ENCODE measurements at places on chromosomes 13 and 19.

- DNase-seq = no peak
Measured at GRCh38 chr13:103199380-103200088, 133.3 kb upstream of the SLC10A2 start.

- DNase-seq = no peak
Measured at GRCh38 chr19:50602935-50603334, 34.7 kb upstream of the LRRC4B start.

- peak; percentile 1 for DNase-seq
Measured at GRCh38 chr13:91609353-91609752, 210.9 kb downstream of the GPC5 start.

DNA sequence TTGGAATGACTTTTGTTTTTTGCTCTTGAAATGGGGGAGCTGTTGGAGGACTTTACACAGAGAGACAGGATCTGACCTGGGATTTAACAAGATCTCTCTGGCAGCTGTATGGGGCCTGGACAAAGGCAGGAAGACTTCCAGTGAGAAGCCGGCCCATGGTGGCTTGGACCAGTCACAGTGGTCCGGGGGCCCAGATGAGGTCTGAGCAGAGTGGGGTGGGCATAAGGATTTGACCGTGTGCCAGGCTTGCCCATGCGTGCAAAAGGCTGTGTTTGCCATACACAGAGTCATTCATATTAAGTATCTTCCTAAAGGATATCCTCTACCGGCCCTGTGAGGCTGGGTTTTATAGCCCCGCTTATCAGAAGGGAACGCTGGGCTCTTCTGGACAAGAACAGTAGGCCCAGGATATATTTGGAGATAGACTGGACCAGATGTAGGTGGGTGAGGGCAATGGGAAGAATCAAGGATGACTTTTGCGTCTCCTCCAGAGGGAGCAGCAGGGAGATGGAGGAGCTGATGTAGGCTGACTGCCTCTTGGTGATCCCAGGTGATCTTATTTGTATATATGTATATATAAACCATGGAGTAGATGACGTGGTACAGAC lies 4.1 kb downstream of the SPACA6 start:
- no peak for DNase-seq

DNA sequence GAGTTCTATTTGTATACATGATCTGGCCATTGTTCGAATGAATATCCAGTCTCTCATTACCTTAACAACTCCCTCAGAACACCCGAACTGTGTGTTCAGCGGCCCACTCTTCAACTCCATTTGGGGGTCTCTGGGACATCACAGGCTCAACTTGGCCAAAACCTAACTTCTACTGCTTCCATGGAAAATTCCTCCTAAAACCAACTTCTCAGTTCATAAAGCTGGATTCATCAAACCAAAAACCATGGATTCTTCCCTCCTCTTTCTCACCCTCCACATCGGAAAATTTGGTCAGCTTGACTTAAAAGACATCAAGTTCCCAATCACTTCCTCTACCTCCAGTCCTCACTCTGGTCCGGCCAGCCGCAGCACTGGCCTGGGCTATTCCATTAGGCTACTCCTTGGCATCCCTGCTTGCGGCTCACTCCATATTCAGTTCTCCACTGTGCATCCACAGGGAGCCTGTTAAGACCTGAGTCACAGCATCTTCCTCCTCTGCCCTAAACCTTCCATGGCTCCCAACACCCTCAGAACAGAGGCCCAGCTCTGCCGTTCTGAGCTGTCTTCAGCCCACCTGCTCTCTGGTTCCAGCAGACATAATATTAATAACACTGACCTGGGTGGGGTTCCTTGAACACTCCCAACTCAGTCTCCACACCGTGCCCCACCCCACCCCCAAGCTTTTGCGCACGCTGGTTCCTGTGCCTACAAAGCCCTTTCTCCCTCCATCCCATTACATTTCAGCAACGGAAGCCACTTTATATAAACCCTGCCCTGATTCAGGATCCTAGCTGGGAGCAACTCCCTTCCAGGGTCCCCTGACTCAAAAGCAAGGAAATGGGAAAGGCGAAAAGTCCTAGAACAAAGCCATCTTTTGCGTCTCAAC lies 1.1 kb downstream of the ZNF792 start:
- no peak for DNase-seq

- DNase-seq = no peak
Measured at GRCh38 chr13:77349365-77349764, 22.5 kb upstream of the MYCBP2 start.

- no peak for DNase-seq
Measured at GRCh38 chr13:94596575-94596971, 621 bp upstream of the TGDS start.

- DNase-seq = no peak
Measured at GRCh38 chr13:112236016-112236415, 140.1 kb upstream of the SPACA7 start.

DNA sequence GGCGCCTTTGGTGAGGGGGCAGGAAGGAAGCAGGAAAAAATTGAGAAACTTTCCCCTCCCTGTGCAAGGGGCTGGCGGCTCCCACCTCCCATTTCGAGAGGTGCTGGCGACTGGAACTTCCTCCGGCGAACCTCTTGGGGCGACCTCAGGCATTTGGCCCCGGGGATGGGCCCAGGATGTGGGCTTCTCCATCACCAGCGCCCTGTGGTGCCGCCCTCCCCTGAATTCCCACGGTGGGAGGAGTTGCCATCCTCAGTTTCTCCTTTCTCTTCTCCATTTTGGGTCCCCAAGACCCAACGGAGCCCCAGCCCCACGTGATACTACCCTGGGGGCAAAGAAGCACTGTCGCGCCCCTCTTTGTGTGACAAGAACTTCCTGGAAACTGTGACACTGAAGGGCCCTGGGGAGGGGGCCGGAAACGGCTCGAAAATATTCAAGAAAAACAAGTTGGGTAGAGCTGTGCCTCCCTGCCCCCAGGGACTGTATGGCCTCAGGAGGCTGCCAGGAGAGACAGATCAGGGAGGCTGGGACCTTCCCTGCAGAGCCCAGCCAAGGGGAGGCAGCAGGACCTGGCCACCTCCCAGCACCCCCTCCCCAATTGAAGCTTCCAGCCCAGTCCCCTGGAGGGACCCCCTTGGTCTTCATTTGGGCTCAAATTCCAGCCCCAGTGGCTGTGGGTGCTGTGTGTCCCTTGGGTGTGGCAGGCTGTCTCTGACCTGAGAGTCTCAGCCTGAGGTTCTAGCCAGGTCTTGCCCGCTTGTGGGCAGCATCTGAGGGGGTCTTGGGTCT lies 16.2 kb upstream of the AP1M2 start:
- DNase-seq = no peak

DNA sequence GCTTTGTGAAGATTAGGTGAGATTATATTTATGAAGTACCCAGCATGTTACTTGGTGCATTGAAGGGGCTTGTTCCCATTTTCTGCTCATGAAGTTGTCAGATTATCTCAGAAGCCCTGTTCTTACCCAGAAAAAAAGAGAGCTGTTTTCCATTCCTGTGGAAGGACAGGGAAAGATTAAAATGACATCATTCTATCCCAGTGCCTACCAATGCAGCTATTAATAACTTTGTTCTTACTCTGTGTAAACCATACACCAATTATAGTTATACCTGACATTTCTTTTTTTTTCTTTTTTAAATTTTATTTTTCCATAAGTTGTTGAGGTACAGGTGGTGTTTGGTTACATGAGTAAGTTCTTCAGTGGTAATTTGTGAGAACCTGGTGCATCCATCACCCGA lies 18.6 kb downstream of the ZNF507 start:
- DNase-seq = no peak

- DNase-seq = no peak
Measured at GRCh38 chr19:38213911-38214625, 10.0 kb downstream of the DPF1 start.

GRCh38 chr19:49920624-49921363 lies 8.2 kb upstream of the ATF5 start:
- DNase-seq = no peak

DNA sequence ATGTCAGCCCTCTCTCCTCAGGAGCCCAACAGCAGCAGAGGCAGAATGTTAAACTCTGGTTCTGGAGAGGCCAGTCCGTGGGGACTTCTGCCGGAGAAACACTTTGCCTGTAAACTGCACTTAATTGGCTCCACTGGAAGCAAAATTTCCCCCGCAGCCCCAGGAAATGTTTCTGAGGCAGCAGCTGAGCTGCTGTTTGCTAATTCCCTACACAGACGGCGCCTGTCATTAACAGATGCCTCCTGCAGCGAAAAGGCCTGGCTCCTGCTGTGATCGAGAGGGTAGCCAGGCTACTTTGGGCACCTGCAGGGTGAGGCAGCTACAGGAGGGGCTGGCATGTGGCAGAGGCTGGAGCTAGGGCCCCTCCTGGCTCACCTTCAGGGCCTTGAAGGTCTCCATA lies 5.2 kb upstream of the TM6SF2 start:
- no peak for DNase-seq

GRCh38 chr19:16457954-16458331 lies 13.8 kb downstream of the EPS15L1 start:
- DNase-seq = no peak

DNA sequence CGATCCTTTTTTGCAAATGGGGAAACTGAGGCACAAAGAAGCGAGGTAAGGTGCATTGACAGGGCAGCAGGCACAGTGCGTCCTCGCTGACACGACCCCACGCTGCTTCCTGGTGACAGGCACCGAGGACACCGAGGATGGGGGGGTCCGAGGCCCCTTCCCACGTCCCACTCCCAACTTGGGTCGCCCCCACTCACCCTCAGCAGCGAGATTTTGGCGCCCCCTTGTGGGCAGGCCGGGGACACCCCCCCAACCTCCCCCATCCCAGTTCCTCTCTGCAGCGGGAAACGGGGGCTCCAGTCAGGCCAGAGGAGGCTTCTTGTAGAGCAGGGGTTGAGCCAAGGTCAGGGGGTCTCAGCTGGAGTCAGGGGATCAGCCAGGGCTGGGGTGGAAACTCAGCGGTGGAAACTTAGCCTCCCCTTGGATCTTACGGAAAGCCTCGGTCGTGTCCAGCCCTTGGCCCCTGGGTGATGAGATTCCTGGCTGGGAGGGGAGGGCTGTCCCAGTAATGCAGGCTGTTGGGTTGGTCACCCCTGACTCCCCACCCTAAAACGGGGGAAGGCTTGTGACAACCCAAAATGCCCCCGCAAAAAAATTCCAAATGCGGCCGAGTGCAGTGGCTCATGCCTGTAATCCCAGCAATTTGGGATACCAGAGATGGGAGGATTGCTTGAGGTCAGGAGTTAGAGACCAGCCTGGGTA lies 8.2 kb downstream of the SMIM24 start:
- peak; percentile 38 for DNase-seq

DNA sequence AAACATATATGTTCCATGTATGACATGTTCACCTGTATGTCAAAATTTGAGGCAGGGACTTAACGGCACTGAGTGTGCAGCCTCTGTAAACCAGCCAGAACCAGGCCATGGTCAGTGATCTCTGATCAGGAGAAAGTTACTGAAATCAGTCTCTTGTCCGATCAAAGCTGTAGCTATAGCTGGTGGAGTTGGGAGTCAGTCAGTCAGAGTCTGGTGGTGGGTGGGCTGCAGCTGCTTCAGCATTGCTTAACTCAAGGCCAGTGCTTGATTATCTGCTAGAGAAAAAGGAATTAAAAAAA lies 78.3 kb downstream of the ANKRD10 start:
- no peak for DNase-seq

GRCh38 chr13:50140581-50141374 lies 125.5 kb downstream of the KCNRG start:
- DNase-seq = peak; percentile 9

- DNase-seq = no peak
Measured at GRCh38 chr13:50224534-50224933, 209.3 kb downstream of the KCNRG start.

- no peak for DNase-seq
Measured at GRCh38 chr13:32206097-32206740, 108.9 kb downstream of the ZAR1L start.

Data from NCI-H446 (cell line).